ENCODE measurements at places on chromosomes 13 and 19.

DNA sequence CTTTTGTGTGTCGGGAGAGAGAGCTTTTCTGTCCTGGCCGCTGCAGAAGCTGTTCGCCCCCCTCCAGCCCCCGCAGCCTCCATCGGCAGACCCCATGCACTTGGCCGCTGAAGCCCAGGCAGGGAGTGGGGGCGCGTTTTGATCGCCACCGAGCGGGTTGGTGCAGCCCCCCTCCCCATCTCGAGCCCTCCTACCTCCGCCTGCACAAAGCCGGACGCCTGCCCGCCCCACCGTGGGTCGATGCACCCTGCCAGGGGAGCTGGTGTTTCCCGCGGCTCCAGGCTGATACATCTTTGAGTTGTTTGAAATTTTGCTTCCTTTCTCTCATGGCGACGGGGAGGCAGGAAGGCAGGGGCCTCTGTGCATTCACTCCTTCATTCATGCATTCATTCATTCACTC lies 16.4 kb upstream of the ONECUT3 start:
- DNase-seq: no peak

- no peak for DNase-seq
These were observed 85.9 kb downstream of the GJA3 start for GRCh38 chr13:20074966-20075365.

GRCh38 chr19:9885077-9885552 lies 50.0 kb downstream of the PIN1 start:
- DNase-seq: peak; percentile 21

DNA sequence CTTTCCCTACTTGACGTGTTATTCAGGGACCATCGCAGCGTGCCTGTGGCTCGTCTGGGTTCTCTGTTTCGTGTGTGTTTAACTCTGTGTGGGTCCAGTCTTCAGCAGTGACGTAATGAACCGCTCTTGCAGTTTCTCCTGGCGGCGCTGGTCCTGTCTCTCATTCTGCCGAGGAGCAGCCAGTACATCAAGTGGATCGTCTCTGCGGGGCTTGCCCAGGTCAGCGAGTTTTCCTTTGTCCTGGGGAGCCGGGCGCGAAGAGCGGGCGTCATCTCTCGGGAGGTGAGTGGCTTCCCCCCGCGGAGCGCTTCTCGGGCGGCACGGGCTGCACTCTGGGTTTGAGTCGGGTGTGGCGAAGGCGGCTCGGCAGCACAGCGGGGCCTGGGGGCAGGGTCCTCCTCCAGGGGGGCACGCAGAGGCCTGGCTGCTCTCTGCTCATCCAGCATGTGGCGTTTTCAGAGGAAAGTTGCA lies 36.3 kb upstream of the TFDP1 start:
- DNase-seq: no peak

DNA sequence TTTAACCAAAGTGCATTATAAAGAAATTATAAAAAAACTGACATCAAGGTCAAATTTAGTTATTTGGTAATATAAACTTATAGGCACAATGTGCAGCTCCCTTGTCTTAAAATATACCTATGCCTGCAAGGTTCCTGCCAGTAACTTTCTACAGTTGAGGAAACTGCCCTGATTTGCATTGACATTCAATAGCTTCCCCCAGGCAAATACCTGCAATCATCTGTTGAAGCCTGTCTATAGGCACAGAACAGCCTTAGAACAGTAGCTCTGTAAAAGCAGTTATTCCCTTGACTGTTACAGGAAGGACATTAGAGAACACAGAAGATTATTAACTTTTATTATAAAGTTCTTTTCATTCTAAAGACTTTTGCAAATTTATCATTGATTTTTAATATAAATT lies 1239.5 kb downstream of the PCDH9 start:
- no peak for DNase-seq

GRCh38 chr19:10686661-10687517 lies 14.3 kb upstream of the QTRT1 start:
- DNase-seq: no peak

DNA sequence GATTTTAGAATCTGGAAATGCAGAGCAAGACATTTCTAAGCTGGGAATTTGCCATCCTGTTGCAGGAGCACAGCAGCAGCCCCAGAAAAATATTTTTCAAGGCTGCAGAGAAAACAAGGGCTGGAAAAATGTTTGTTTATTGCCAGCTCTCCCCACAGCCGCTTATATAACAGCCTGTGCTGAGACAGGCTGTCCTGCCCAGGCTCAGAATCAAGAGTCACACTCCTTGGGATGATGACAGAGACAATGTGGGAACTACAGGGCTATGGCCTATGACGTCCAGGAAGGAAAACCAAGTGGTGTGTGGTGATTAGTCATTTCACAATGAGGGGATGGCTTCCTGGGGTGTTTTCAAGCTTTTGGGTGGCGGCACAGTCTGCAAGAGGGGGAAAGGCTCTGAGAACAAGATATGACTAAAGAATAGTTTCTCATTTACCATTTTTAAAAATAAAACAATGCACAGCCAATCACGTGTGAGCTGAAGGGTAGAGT lies 136.3 kb upstream of the SERP2 start:
- peak; percentile 83 for DNase-seq

GRCh38 chr19:30328096-30328495 lies 44.1 kb upstream of the ZNF536 start:
- no peak for DNase-seq

DNA sequence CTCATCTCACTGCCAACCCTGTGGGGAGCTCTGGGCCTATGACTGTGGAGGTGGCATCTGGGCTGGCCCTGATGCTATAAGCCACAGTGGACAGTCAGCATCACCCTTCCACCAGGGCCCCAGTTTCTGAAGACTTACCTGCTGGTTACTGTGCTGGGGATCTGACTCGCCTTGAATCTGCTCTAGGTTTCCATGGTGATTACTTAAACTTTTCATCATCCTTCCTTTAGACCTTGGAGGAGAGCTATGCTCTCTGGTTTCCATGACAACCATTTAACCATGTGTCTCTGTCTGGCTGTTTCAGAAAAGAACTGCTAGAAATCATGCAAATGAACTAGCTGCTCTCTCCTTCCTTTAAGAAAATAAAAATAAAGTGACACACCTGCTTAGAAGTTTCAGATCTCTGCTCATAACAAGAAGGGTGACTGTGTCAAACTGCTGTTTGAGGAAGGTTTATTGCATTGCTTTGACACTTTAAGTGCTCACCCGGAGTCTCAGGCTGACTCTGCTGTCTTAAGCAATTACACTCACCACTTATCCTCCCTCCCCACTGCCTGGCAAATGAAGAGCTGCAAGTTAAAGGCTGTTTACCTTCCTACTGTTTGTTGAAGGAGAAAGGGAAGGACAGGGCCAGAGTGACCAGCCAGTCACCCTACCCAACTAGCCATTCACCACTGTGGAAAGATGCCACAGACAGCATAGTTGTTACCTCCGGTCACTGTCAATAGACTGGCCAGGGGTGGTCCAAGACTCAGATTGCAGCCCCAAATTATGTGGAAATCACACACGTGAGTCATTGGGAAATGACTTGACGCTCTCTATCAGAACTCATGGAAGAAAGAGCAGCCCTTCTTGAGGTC lies 87.6 kb downstream of the HSPH1 start:
- no peak for DNase-seq

DNA sequence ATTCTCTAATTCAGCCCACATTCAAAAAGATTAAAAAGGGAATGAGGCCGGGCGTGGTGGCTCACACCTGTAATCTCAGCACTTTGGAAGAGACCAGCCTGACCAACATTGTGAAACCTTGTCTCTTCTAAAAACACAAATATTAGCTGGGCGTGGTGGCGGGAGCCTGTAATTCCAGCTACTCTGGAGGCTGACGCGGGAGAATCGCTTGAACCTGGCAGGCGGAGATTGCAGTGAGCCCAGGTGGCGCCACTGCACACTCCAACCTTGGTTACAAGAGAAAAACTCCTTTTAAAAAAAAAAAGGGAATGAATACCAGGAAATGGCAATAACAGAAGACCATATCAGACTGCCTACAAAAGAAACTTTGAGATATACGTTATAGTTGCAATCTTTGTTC lies 1244.5 kb downstream of the PCDH9 start:
- DNase-seq: no peak

DNA sequence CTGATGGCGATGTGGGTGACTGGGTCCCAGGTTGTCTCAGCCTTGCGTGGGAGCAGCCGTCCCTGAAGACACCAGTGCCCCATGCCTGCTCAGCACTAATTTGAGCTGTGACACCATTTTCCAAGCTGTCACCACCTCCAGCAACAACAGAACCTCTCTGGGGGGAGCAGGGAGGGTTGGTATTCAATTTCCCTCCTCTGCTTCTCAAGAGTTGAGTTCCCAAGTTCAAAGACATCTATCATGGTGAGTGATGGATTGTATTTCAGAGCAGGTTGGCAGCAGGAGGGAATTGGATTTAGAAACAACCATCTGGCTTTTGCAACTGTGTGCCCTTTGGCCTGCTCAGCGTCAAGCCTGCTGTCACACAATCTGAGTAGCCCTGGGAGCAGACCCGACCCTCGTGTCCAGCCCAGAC lies 46.9 kb upstream of the UQCRFS1 start:
- DNase-seq: no peak

DNA sequence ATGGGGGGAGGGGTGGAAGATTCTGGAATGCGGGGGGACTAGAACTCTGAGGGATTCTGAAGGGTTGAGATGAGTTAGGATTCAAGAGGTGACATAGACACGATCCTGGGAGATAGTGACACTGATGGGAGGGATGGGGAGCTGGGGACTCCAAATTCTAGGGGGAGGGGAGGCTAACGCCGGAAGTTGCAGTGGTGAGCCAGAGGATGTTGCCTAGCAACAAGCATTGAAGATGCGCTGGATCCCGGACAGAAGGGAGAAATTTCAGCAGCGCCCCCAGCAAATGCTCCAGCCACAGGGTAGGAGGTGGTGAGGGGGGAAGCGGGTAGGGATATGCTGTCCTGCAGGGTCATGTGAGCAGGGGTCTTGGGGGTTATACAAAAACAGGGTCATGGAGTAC lies 6.9 kb upstream of the LTBP4 start:
- no peak for DNase-seq

DNA sequence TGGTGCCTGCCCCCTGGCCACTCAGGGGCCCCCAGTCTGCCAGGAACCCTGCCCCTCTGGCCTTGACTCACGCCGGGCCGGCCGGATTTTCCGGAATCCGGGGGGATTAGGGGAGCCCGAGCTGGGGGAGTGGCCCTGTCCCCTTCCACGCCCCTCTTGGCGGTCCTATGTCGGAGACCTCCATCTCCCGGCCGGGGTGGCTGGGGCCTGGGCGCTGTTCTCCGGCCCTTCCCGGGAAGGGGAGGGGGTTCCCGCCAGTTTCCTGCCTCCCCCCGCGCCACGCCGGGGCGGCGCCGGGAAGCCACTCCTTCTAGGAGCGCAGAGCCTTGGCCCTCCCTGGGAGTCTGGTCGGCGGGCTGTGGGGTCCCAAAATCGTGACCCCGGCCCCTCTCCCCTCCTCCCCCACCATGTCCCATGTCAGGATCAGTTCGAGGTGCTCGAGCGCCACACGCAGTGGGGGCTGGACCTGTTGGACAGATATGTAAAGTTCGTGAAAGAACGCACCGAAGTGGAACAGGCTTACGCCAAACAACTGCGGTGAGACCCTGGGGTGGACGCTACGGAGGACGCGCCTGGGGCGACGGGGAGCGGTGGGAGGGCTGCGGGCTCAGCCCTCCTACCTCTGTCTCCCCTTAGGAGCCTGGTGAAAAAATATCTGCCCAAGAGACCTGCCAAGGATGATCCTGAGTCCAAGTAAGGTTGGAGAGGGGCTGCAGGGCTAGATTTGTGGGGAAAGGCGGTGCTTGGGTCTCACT lies 1.3 kb downstream of the TRIP10 start:
- DNase-seq: peak; percentile 38

DNA sequence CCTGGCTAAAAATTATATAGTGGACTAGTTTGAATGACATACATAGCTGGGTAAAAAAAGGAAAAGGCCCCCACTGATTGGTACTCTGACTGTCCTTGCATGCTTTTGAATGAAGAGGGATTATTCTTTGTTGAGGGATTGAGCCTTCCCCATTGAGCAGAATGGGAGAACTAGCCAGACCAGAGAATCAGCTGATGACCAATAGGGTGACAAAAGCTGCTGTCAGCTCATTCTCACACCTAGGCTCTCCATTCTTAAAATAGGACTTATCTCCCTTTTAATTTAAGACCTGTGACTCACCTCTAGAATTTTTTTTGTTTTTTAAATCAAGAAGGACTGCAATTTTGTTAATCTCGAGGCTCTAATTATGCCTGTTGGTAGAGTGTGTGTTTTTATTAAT lies 79.3 kb downstream of the CRYL1 start:
- DNase-seq: no peak

DNA sequence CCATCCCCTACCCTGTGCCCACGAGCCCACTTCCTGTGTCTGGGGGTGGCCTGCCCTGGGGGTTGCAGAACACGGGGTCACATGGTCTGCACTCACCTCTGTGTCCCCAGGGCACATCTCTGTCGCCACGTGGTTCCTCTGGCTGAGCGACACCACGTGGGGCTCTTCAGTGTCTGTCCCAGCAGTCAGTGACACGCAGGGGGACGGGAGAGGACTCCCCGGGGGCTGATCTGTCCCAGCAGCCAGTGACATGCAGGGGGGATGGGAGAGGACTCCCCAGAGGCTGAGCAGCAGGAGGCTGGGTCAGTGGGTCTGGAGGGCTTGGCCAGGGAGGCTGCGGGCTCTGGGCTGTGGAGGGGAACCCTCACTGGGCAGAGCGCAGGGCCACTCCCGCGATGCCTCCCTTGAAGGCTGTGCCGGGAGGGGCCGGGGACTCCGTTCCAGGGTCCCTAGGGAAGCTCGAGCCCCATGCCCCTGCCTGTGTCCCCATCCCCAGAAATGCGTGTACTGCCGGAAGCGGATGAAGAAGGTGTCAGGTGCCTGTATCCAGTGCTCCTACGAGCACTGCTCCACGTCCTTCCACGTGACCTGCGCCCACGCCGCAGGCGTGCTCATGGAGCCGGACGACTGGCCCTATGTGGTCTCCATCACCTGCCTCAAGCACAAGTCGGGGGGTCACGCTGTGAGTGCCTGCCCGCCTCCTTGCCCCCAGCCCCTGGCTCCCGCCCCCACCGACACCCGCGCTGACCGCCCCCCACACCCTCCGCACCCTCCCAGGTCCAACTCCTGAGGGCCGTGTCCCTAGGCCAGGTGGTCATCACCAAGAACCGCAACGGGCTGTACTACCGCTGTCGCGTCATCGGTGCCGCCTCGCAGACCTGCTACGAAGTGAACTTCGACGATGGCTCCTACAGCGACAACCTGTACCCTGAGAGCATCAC lies 174.8 kb downstream of the KDM4B start:
- DNase-seq: no peak

DNA sequence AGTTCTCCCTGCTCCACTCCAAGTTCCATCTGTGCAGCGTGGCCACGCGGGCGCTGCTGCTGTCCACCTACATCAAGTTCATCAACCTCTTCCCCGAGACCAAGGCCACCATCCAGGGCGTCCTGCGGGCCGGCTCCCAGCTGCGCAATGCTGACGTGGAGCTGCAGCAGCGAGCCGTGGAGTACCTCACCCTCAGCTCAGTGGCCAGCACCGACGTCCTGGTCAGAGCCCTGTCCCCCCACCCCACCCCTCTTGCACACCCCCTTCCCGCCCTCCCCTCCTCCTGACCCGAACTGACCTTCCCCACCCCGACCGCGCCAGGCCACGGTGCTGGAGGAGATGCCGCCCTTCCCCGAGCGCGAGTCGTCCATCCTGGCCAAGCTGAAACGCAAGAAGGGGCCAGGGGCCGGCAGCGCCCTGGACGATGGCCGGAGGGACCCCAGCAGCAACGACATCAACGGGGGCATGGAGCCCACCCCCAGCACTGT lies 11.6 kb downstream of the FUZ start:
- no peak for DNase-seq
